ENCODE measurements at places on chromosomes 16 and 17.

GRCh38 chr17:65984299-65984698, 207.6 kb downstream of the CEP112 start:
- DNase-seq = no peak

DNA sequence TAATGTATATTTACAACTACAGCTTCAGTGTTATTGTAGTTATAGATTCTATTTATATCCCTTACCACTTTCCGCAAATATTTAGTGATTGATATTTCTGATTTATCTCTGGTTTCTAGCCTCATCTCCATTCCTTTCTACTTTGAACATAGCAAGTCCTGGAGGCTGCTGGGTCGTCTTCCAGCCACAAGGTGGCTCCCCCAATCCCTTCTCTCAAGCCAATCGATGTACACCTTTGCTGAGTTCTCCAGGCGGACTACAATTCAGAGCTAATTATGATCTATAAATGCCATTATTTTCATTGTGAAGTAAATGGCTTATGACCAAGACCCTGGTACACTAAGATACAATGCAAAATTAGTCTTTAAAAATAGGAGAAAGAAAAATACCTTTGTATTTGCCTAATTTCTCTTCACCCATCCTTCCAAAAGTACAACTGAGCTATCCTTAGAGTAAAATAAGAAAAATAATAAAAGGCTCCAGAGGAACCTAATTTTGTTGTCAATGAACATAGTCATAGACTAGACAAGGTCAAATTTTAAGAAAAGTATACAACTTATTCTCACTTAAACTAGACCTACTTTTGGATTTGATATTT, 122.1 kb downstream of the SKAP1 start:
- DNase-seq = peak; percentile 36

- DNase-seq = no peak
These were observed 4.1 kb downstream of the KRABD2 start for GRCh38 chr17:8372422-8372821.

- DNase-seq = no peak
These were observed 31.4 kb downstream of the COX11 start for GRCh38 chr17:54937018-54937417.

- no peak for DNase-seq
These were observed 24.9 kb downstream of the CDC42EP4 start for GRCh38 chr17:73286863-73287296.

- peak; percentile 17 for DNase-seq
These were observed 238.7 kb upstream of the TNRC6C start for GRCh38 chr17:77719806-77720205.

DNA sequence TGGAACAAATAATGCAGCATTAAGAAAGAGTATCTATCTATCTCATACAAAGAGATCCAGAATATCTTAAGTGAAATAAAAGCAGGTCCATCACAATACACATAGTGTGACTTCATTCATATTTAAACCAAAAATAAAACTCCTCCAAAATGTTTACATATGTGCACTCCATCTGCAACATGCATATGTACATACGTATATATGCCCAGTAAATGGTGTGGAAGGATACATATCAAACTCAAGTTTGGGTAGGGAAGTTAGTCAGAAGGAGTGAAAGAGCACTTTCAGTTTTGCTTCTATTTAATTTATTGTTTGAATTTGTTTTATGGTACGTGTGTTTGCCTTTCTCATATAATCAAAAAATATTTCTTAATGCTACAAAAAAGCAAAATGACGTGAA, 12.0 kb upstream of the ADAT1 start:
- no peak for DNase-seq

- DNase-seq = no peak
These were observed 136.7 kb upstream of the WSCD1 start for GRCh38 chr17:5933430-5933829.

DNA sequence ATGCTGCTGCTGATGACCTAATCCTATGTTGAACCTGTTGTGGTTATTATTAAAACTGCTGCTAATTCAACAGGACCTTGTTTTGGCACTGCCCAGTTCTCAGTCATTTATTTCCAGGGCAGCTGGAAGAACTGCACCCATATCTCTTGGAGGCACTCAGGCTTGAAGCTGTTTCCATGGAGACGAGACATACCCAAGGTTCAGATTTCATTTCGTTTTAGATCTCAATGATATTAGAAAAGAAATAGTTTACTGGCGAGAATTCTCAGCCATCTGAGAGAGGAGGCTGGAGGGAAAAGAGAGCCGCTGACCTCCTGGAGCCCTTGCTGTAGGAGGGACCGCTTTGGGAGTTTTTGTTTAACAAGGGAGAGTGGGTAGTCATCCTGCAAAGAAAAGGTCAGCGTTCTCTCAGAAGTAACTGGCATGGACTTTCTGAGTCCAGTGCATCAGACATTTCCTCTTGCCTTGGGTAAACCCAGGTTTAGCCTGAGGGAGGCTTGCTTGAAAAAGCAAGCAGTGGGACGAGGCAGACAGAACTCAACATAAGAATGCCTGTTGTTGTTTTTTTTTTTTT, 75.4 kb downstream of the YPEL2 start:
- DNase-seq = no peak

GRCh38 chr16:65958086-65958485, 408.4 kb upstream of the CDH5 start:
- DNase-seq = no peak

- no peak for DNase-seq
These were observed 7.4 kb downstream of the XYLT1 start for GRCh38 chr16:17463335-17463734.

GRCh38 chr17:45406107-45406506, 26.6 kb downstream of the ARHGAP27 start:
- no peak for DNase-seq

GRCh38 chr17:82876602-82877379, 37.0 kb upstream of the ZNF750 start:
- peak; percentile 94 for DNase-seq

DNA sequence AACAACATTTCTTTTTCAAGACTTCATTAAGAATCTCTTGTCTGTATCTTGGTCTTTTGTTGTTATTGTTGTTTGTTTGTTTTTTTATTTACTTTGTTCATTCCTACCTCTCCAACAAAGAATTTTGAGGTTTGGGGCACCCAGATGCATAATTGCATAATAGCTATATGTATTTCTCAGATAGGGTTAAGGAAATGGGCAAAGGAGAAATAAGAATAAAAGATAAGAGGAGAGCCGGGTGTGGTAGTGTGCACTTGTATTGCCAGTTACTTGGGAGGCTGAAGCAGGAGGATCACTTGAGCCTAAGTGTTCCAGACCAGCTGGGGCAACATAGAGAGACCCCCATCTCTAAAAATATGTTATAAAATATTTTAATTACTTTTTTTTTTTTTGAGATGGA, 30.5 kb downstream of the CDH1 start:
- DNase-seq = no peak

DNA sequence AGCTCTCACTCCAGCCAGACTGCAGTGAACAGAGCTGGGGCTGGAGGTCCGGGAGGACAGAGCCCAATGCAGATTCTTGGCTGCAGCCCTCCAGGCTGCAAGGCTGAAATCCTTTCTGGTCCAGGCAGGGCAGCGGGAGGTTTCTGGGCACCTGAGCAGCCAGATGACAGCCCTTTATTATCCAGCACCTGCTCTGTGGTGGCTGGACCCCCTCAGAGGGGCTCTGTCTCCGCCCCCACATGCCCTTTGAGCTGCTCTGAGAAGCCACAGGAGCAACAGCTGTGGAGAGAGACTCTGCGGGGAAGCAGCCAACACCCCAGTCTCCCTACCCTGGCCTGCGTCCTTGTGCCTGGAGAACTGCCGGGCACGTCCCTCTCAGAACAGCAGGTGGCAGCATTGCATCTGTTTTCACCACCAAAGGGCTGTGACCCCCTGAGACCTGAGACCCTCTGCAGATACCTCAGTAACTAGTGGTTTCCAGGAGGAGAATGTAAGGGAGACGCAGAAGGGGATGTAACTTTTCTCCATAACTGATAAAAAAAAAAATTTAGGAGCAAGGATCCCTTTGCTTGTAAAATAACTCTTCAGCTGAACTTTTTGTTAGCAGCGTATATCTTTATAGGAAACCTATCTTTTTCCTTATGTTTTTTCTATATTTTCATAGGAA, 3.7 kb upstream of the CNP start:
- peak; percentile 60 for DNase-seq

DNA sequence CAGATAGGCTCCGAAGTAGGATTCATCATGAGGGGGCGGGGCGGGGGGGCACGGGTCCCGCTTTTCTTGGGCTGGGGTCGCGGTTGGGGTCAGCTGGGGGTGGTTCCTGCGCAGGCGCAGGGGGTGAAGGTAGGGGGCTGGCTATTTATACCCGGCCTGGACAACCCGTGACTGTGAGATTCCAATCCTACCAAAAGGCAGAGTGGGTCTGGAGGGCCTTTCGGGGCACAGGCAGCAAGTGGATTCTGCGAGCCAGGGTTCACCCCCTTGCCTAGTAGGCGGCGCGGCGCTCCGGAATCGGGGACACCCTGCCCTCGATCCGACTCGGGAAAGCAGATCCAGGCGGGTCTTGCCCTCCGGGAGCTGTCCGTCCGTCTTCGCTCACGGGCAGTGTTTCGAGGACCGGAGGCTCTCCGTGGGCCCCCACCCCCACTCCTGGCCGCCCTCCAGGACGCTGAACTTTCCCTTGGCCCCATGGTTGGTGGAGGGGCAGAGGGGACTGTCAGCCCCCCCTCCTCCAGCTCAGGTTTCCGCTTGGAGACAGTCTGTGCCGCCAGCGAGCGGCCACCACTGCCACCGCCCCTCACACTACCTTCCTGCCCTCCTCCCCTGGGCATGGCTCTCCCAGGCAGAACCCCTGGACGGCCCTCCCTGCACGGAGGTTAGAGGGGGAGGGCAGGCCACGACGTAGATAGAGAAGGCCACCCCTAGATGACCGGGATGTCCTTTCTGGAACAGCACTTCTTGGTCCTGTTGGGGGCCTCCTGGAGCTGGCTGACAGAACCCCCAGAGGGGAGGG, 634 bp downstream of the SLC2A4 start:
- DNase-seq = no peak

GRCh38 chr16:50685462-50686063, 4.5 kb upstream of the SNX20 start:
- DNase-seq = no peak

DNA sequence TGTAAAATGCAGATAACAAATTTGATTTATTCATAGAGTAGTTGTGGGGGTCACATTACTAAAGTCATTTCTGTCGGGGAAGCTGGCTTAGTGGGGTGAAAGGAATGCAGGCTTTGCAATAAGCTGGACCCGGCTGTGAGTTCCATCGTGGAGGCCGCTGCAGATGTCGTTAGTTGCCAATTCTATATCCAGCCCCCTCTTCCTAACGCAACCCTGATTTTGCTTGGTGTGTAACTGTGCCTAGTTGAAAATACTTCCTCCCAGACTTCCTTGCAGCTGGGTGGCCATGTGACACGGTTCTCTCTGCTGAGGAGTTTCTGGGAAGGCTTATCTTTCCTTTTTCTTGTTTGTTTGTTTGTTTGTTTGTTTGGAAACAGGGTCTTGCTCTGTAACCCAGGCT, 4.5 kb downstream of the MFSD6L start:
- no peak for DNase-seq

DNA sequence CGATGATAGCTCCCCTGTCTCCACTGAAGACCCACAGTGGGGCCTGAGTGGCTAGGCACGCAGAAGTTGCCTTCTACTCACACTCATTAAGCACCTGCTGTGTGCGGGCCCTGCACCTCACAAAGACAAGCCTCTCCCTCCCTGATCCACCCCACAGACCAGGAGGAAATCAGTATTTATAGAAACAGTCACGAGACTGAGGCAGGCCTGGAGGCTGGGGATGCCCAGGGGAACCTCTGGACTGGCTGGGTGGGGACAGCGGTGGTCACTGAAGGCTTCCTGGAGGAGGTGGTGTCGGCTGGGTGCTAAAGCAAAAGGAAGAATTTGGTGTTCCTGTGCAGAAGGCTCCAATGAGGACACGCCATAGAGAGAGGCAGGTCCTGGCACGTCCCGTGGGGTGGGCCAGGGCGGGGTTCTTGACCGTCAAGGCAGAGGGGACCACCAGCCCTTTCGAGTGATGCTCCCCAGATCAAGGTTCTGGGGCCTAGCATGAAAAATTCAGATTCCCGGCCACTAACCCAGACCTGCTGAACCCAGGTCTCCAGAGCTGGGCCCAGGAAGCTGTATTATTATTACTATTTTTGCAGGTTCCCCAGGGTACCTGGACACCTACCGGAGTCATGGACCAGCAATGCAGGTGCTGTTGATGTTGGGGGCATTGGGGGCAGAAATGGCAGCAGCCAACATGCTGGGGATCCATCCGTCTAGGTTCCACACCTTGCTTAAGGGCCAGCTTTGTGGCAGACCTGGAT, 23.0 kb downstream of the PPL start:
- no peak for DNase-seq

DNA sequence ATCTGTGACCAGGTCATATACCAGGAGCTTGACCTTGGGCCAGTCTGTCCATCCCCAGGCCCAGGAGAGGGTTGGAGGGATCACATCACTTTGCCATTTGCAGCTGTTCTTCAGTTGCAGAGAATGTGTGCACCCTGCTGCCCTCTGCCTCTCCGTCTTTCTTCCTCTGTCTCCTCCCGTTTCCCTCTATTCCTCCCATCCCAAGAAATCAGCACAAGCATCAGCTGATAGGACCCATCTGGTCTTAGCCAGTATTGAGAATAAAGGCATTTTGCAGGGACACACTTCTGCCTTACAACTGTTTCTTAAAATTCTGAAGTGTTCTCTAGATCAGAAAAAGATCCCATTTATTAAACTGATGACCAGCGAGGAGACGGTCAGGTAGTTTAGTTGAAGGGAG, 368.7 kb downstream of the CPPED1 start:
- no peak for DNase-seq

DNA sequence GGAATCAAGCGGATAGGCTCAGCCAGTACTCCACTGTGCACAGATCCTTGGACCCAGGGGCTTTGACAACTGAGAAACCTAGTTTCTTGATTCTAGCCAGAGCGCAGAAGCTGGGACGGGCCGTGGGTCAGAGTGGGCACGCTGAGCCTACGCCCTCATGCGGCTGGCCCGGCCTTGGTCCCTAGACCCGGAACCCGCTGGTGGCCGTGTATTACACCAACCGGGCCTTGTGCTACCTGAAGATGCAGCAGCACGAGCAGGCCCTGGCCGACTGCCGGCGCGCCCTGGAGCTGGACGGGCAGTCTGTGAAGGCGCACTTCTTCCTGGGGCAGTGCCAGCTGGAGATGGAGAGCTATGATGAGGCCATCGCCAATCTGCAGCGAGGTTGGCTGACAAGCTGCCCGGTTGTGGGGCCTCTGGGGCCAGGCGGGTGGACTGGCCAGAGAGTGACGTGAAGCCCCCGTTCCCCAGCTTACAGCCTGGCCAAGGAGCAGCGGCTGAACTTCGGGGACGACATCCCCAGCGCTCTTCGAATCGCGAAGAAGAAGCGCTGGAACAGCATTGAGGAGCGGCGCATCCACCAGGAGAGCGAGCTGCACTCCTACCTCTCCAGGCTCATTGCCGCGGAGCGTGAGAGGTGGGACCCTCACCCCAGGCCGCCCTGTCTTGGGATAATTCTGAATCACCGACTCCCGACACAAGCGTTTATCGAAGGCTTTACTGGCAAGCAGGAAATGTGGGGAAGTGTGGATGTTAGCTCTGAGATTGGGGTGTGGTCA, 946 bp downstream of the STUB1 start:
- no peak for DNase-seq

DNA sequence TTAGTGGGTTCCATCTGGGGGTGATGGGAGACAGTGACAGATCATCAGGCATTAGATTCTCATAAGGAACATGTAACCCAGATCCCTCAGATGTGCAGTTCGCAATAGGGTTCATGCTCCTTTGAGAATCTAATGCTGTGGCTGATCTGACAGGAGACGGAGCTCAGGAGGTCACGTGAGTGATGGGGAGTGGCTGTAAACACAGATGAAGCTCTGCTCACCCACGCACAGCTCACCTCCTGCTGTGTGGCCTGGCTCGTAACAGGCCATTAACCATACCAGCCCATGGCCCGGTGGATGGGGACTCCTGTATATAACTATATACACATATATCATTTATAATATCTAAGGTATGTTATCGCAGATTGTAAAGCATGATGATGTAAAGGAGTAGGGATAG, 214.2 kb downstream of the MAF start:
- DNase-seq = no peak

Measured in lower leg skin (tissue), 4 donors.